Foreskin melanocyte (primary cell): ENCODE measurements at places on chromosomes 2 and 18.

DNA sequence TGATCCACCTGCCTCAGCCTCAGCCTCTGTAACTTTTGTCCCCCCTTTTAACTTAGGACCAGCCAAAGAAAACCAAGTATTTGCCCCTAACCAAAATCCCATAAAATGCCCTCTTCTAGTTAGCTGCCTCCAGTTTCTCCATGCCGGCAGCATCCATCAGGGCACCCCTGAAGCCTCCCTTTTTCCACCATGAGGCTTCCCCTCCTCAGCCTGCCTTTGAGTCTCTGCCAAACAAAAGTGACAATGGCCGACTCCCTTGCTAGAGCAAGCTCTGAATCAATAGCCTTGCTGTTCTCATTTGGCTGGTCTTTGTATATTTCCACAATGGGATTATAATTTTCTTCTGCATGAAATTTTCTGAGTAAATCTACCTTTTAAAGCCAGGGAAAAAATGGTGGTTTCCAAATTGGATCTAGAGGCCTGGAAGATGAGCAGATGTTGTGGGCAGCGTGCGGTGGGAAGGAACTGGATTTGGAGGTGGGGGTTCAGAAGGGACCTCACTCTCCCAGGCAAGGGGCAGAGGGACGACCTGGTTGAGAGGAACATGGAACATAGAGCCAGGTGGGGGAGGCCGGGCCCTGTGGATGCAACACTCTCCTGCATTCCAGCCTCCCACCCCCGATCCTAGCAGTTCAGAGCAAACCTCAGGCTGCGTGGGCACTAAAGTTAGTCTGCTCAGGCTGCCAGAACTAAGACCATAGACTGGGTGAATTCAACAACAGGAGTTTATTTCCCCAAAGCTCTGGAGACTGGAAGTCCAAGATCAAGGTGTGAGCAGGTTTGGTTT is 80.6 kb downstream of the HS6ST1 start:
- no peak for DNase-seq

DNA sequence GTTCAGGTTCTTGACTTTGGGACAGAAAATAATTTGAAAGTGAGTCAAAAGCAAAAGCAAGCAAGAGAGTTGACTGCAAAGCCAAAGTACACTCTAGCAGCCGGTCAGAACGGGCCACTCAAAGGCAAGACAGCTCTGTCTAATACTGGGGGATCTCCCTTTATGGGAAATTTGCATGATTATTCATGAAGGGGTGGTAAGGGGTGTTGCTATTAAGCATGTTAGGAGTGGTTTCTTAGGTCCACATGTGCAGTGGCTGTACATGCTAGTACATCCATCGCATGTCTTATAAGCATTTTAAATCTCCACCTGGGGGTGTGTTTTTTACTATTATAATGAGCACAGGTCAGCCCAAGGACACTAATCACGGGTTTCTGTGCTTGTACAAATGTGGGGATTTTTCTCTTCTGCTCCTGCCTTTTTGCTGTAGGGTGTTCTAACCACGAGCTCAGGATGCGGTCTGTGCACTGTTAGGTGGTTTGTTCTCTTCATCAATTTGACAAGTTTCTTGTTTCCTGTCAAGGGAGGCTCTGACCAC is 60.2 kb upstream of the SPP2 start:
- no peak for DNase-seq

DNA sequence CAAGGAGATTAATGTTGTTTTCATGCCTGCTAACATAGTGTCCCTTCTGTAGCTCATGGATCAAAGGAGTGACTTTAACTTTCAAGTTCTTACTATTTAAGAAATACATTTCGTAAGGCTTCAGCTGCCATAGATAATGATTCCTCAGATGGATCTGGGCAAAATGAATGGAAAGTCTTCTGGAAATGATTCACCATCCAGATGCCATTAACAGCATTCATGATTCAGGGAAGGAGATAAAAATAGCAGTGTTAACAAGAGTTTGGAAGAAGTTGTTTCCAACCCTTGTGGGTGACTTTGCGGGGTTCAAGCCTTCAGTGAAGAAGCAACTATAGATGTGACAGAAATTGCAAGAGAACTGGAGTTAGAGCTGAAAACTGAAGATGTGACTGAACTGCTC is 17.0 kb downstream of the VRK2 start:
- peak; percentile 88 for DNase-seq

GRCh38 chr2:62287282-62287681 is 91.4 kb downstream of the B3GNT2 start:
- DNase-seq = no peak

GRCh38 chr2:74582184-74582583 is 27.7 kb downstream of the DOK1 start:
- no peak for DNase-seq

DNA sequence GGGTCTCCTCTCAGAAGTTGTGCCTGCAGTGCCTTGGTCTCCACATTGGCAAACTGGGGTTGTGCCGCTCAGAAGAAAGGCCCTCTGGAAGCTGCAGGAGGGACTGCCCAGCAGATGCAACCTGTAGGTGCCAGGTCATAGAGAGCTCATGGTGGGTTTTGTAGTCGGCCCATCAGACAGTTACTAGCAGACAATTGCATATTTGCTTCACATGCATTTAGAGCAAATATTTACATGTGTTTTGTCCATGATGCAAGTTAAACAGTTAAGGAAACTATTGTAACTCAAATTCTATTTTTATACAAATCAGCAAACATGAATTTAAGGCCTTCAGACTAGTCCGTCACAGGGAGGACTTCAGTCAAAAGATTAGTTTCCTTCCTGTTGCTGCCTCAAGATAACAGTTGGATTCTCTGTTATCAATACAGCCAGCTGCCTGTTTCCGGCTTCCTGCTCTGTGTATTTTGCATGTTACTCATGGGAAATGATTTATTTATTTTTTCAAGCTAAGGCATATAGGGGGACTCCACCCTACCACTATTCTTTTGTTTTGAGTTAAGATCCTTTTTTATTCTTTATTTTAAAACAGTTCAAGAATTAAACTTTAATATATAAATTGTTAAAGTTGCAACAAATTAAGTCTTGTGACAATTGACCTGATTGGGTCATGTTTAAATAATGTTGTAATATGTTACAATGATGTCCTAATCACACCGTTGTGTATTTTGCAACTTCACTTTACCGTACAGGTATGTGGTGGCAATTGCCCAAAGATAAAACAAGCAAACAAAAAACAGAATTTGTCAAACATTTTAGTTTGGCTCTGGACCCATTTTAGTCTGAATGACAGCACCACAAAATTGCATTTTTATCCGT is 133.5 kb downstream of the SPTBN1 start:
- peak; percentile 54 for DNase-seq

DNA sequence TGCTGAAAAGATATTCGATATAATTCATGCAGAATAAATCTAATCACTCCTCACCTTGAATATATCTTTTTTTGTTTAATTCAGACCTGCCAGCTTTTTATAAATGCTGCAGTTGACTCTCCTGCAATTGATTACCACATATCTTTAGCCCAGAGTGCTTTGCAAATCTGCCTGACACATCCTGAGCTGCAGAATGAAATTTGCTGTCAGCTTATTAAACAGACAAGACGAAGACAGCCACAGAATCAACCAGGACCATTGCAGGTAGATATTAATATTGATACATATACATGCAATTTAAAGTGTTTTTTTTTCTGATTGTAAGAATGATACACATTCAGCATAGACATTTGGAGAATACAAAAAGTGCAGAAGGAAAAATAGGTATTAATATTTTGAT is 35.6 kb upstream of the DYNC2LI1 start:
- DNase-seq = no peak

DNA sequence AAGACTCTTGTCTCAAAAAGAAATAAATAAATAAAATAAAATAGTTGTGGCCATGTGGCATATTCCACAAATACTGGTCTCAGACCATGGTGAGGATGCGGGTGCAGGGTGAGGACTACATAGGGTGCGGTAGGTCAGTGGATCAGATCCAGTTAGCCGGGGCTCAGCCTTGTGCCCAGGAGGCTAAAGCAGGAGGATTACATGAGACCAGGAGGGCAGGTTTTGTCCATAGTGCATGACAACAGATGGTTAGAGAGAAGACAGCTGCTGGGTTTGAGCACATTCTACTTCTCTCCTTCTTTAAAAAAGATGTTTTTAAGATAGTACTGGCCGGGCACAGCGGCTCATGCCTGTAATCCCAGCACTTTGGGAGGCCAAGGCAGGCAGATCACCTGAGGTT is 12.8 kb upstream of the PSD4 start:
- no peak for DNase-seq

DNA sequence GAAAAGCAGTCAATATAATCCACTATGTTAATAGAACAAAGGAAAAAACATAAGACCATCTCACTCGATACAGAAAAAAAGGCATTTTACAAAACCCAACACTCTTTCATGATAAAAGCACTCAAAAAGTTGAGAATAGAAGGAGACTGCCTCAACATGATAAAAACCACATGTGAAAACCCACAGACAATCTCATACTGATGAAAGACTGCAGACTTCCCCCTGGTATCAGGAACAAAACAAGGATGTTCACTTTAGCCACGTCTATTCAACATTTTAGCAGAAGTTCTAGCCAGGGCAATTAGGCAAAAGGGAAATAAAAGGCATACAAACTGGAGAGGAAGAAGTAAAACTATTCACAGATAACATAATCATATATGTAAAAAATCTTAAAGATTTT is 285.9 kb downstream of the EIPR1 start:
- DNase-seq = no peak

- DNase-seq = no peak
Observed at GRCh38 chr2:55910077-55910476, 13.5 kb downstream of the EFEMP1 start.

DNA sequence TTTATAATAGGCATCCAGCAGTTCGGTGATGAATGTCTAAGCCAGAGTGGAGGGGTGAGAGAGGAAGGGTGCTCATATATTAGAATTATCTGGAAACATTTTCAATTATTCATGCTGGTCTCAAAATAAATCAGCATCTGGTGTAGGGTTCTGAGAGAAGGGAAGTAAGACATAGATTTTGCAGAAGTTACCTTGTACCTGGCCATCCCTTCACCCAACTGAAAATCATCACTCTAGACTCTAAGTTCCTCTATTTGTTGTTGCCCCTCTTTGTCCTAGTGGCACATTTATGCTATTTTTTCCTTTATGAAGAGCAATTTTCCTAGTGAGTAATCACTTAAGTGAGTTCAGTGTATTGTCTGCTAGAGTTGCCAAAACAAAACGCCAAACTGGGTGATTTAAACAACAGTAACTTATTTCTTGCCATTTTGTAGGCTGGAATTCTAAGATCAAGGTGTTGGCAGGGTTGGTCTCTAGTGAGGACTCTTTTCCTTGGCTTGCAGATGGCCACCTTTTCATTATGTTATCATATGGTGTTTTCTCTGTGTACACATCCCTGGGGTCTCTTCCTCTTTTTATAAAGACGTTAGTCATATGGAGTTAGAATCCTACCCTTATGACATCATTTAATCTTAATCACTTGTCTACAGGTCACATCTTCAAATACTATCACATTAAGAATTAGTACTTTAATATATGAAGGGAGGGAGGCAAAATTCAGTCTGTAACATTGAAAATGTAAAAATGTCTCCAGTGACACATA is 129.9 kb upstream of the KLHL14 start:
- no peak for DNase-seq

DNA sequence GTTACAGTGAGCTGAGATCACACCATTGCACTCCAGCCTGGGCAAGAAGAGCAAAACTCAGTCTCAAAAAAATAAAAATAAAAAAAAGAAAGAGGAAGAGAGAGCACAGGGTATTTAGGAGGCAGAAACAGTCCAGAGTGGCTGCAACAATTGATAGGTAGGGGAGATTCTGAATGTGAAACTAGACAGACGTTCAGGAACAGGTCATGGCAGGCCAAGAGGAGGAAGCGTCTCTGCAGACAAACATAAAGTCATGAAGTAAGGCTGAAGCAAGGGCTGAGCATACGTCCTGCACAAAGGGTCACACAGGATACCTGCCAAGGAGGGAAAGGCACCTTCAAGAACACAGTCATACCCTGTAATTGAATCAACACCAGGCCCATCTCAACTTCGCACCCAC is 64.1 kb upstream of the ZNF532 start:
- DNase-seq = no peak

GRCh38 chr2:201962774-201963562 is 70.7 kb upstream of the FZD7 start:
- DNase-seq = no peak

- no peak for DNase-seq
Observed at GRCh38 chr2:101187131-101187530, 35.9 kb upstream of the TBC1D8 start.

DNA sequence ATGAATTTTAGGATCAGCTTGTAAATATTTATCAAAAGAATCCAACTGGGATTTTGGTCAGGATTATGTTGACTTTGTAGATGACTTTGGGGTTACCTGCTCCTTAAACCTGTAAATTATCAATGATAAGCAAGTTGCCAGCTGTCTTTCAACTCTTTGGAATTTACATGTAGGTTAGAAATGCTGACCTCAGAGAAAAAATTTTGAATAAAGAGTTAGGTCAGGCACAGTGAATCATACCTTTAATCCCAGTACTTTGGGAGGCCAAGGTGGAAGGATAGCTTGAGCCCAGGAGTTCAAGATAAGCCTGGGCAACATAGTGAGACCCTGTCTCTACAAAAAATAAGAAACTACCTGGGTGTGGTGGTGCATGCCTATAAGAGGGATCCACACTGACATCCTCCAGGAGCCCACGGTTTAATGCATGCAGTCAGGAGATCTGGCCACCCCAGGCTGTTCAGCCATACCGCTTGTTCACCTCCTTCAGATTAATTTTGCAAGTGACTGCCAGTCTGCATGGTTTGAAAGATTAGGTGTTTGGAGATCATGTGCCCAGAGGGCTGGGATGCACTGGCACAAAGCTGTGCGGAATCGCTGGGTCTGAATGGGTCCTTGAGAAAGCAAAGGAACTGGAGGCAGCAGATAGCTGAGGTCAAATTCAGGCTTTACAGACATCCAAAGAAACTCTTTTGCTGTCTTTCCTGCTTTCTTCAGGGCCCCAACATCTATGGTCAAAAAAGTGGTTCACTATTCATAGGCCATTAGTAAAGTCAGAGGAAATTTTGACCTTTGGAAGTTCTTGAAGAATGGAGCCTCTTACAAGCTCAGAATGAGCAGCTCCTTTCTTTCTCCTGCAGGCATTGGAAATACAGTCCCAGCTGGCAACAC is 83.4 kb upstream of the TXNDC2 start:
- DNase-seq = peak; percentile 64

DNA sequence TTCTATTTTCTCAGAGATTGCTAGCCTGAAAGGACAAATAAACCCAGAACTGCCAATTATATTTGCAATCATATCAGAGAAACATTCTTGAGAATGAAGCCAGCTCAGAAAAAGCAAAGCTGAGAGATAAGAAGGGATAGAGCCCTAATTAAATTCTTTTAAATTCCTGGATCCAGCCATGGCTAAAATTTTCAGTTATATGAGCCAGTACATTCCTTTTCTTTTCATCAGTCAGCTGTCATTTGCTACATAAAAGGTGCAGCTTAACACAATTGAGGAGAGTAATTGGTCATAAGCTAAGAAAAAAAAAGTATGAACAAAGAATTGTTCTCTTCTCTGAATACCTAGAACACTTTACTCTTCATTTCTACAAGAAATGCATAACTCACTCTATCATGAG is 303.5 kb upstream of the FIGN start:
- no peak for DNase-seq

DNA sequence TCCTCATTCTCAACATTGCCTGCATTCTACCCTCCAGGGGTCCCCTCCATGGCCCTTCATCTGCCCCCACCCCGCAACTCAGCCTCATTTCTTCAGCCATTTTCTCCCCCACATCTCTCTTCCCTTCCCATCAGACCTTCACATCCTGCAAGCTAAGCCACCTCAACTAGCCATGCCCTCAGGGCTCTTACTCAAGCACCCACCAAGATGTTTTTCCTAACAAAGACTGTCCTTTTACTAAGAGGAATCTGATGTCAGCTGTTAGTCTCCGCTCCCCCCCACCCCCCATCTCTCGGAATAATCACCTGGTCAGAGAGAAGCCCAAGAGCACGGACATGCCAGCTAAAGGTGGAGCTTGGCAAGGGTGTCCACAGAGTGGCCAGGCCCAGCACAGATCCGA is 4.7 kb upstream of the CAPN10 start:
- DNase-seq = no peak
